ENCODE measurements at places on chromosomes 3 and 15. TPM values are rescaled to one million over a fixed set of nuclear protein-coding genes. Genes with fewer than 3 reads are reported as not detected.
A peak's percentile ranks its signal among the peaks of the same experiment; 100 is the strongest.

DNA sequence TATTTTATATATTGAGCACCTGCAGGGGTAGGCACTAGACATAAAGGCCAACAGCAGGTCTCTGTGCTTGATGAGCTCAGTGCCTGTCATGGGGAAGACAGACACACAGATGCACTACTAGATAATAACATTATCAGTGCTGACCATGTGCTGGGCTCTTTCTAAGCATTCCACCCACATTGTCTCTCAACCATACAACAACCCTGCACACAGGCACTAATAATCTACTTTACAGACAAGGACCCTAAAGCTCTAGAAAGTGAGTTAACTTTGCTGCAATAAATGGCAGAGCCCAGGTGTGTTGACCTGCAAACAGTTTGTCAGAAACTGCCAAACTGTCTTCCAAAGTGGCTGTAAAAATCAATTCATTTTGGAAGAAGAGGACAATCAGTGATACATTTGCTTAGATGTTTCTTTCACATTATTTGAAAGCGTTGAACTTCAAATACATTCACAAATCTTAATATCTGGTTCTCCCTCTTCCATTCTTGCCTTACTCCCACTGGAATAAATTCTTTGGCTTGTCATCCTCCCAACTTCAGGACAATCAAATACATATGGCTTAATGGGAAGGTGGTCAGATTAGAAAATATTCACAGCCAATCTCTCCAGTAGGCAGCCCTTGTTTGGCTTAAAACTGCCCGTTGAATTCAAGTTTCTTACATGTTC, 11.0 kb upstream of the PP2D1 start:
- H3K27me3 ChIP-seq, result no peaks in the 10 kb centered on the region
- no peaks in the 10 kb centered on the region for H3K36me3 ChIP-seq
- H3K27ac ChIP-seq, result peak overlapping the region; percentile 58
- DNase-seq, result no peak
- no peak overlapping the region for H3K4me3 ChIP-seq

DNA sequence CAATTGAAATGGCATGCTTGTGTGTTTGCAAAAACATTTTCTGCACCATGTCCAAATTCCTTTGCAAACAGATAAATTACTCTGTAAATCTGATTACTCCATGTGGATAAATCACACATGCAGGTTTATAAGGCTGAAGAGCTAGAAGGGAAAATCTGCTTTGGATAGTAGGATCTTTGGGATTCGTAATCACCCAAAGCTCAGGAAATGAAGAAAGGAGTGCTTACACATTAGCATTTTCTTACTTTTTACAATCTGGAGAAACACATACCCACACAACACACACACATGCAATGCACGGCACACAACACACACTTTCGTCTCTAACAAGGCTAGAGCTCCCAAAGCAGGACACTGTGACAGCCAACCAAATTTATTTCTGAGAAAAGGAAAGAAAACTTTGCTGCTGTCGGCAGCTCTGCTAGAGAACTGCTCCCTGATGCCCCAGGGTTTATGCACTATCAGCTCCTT, 2.1 kb downstream of the LSAMP start:
- no peaks in the 10 kb centered on the region for H3K4me1 ChIP-seq
- no peaks in the 10 kb centered on the region for H3K36me3 ChIP-seq
- no peak for DNase-seq
- no peaks in the 10 kb centered on the region for H3K27me3 ChIP-seq

DNA sequence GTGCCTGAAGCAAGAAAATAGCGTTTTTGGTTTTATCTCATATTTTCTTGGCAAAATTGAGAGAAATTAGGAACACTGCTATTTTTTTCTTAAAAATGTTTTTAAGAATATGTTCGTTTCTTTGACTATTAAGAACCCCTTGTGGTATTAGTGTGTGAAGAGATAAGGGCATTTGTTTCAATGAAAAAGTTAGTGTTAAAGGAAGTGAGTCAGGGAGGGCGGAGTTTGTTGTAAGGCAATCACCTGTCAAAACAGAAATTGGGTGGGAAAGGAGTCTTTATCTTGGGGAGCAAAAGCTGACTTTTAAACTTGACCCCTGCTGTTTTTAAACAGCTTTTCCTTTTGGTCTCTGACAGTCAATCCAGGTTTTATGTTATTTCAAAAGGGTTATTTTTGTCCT, 4.2 kb downstream of the RAP2B start:
- H3K27ac ChIP-seq, result no peak overlapping the region
- no peak overlapping the region for H3K4me3 ChIP-seq
- H3K36me3 ChIP-seq, result no peaks in the 10 kb centered on the region
- no peak for DNase-seq
- no peaks in the 10 kb centered on the region for H3K27me3 ChIP-seq

DNA sequence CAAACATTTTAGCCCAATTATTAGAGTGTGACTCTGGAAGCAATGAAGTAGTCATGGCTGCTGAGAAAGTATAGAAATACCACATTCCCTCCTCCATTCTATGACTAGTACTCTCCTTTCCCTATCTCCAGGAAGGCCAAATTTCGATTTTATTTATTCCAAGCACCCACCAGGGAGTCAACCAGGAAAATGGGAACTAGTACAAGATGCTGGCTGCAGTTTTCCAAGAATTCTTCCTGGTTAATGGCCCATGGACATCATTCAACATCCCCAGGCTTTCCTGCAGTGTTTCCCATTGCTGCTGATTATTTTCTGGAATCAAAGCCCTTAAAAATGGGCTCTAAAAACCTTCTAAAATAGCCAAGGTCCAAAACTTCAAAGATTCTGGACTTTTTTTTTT, 247.9 kb upstream of the STT3B start:
- H3K27me3 ChIP-seq, result no peaks in the 10 kb centered on the region
- no peak for DNase-seq
- H3K36me3 ChIP-seq, result no peaks in the 10 kb centered on the region
- no peak overlapping the region for H3K4me3 ChIP-seq

SLC22A14 gene
- 0.11 TPM for total RNA-seq

Data from adrenal gland (tissue), 19 donors.